Upper lobe of right lung (tissue), 1 donor: ENCODE measurements at places on chromosomes 11 and 22. TPM values are rescaled to one million over a fixed set of nuclear protein-coding genes. Genes with fewer than 3 reads are reported as not detected.
A peak's percentile ranks its signal among the peaks of the same experiment; 100 is the strongest.

DNA sequence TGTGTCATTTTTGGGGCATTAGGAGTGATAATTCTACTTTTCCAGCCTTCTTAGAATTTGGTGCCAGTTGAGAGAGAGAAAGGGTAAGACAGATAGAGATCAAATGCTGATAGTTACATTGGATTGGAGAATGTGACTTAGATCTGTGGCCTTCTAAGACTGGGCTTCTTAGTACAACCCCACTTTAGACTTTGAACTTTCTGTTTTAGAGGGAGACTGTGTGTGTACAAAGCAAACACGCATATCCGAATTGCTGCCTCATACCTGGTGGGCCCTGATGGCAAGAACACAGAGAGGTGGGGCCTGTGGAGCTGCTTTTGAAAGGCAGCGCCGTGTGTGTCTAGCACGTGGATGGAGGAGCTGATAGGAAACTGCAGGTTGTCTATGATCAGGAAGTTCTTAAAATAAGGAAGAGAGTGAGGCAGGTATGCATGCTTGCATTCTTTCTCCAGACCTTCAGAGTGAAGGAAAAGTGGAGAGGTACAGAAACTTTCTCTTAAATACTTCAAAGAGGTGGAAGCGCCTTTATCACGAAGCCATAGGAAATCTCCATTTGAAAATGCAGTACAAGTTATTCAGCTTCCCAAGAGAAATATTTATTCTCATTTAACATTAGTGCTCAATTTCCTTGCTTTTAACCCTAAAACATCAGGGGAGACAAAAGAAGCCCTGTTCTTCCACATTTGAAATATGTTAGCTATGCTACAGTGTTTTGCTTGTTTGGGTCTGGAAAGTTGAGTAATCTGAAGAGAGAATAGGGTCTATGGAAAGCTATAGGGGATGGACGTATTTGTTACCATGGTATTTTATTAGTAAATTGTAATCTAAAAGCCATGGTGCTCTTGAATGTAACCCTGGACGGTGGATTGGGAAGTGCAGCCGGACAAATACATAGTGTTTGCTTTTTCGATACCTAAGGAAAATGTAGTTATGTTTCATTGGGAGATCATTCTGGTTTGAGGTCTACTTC lies 13.7 kb downstream of the PDHX start:
- no peak for DNase-seq

- no peak for DNase-seq
Measured at GRCh38 chr11:65953471-65953870, 8.1 kb upstream of the SART1 start.

DNA sequence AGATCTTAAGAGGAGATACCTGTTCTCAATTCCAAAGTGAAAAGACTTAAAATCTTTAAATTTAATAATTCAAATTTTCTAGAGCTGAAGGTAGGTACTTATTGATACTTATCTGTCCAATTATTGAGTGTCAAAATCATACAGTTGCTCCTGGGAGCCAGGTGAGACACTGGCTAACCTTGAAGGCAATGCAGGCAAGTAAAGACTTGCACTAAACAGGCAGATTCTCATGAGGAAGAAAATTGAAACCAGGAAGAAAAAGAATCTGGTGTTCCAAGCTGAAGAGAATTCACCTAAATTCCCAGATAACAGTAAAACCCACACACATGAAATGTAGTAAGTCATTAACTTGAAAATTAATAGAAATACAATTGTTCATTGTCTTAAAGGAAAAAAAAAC lies 30.3 kb downstream of the VSIG10L2 start:
- no peak for DNase-seq

Gene SPDYC
- total RNA-seq = not detected

- DNase-seq = peak; percentile 76
Measured at GRCh38 chr11:66316849-66317251, at the start of gene CD248. Gene CD248, minus strand, starts transcription at chr11:66317044. Its CDS starts 17 bp downstream, at chr11:66317027.

Gene CALCA
- total RNA-seq = not detected

- DNase-seq = no peak
Measured at GRCh38 chr11:96088914-96089313, 165.0 kb upstream of the MTMR2 start.

DNA sequence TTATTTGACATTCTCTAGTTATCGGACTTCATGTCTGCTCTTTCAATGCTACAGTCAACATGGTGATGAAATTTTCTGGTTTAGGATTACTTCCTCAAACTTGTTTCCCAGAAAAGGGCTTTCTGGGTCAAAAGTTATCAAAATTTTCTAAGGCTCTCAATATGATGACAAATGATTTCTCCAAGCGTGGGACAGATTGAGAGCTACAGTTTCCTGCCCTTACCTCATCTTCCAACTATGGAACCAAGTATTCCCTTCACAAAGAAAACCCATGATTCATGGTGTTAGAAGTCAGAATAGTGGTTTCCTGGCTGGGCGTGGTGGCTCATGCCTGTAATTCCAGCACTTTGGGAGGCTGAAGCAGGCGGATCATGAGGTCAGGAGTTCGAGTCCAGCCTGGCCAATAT lies 17.8 kb downstream of the MYO18B start:
- DNase-seq = no peak

GRCh38 chr11:6297831-6298230 lies 22.5 kb downstream of the CAVIN3 start:
- no peak for DNase-seq

GRCh38 chr11:134731213-134731961 lies 319.3 kb upstream of the B3GAT1 start:
- no peak for DNase-seq

Gene HOATZ
- not detected for total RNA-seq

- no peak for DNase-seq
Measured at GRCh38 chr11:32931606-32932005, 39.0 kb downstream of the QSER1 start.

Gene IGSF9B
- total RNA-seq = 2.9 TPM

Gene DKK3
- 217 TPM for total RNA-seq

DNA sequence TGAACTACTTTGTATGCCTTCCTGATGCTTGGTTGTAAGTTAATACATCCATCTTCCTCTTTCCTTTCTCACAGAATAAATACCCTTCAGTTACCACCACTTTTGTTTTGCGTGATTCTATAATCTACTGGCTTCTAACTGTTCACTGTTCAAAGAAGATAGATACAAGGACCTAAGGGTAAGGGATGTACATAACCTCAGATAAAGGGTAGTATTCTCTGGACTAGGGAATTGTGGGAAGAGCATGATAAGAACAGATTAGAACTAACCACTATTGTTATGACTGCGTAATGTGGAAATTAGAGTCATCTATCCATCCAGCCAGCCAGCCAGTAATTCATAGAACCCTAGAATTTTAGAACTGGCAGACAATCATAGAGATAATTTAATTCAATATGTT lies 36.4 kb downstream of the MAP6 start:
- DNase-seq = no peak

DNA sequence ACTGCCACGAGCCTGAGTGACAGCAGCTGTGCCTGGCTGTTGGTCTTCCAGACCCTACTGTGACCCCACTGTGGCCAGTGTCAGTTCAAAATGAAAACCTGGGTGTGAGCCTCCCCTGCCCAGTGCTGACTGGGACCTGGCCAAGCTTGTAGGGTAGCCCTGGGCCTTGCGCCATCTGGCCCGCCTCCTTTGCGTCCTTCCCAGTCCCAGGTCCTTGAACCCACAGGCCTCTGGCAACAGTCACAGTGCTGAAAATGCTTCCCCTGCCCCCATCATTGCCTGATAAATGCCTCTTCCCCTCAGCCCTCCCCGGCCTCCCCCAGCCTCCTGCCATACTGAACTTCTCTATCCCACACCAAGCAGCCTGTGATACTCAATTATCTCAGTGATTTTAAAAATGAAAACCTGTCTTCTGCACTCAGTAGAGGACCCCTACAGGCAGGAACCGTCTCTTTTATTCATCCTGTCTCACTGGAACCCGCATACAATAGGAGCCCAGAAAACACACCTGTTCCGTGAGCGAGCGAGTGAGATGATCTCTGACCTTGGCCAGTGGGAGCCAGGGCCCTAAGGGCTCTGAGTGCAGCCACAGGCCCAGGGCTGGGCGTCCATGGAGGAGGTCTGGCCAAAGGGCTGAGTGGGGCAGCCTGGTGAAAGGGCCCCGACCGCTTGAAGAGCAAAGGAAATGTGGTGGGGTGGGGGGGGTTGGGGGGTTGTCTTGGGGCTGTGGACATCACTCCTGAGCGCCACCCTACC lies 49.7 kb upstream of the TTLL12 start:
- peak; percentile 88 for DNase-seq

GRCh38 chr11:64802370-64803157 lies 450 bp downstream of the MAP4K2 start:
- no peak for DNase-seq

- DNase-seq = no peak
Measured at GRCh38 chr22:19916941-19917340, 24.6 kb upstream of the COMT start.

GRCh38 chr11:14905104-14906033 lies 13.3 kb upstream of the CYP2R1 start:
- DNase-seq = peak; percentile 73

Gene OR2AG2
- 0.14 TPM for total RNA-seq

- no peak for DNase-seq
Measured at GRCh38 chr22:43228330-43228729, 41.4 kb upstream of the TTLL12 start.

Gene CHRDL2
- 1.6 TPM for total RNA-seq

- no peak for DNase-seq
Measured at GRCh38 chr11:6476571-6476970, 2.8 kb upstream of the TRIM3 start.

- DNase-seq = no peak
Measured at GRCh38 chr11:5351208-5351607, at the start of gene OR51B6. Gene OR51B6, plus strand, starts transcription at chr11:5351508. Its CDS starts 0 bp downstream, at chr11:5351508.

GRCh38 chr11:126800009-126800408 lies 200.6 kb downstream of the KIRREL3 start:
- DNase-seq = no peak

Gene FADD
- total RNA-seq = 21.3 TPM

DNA sequence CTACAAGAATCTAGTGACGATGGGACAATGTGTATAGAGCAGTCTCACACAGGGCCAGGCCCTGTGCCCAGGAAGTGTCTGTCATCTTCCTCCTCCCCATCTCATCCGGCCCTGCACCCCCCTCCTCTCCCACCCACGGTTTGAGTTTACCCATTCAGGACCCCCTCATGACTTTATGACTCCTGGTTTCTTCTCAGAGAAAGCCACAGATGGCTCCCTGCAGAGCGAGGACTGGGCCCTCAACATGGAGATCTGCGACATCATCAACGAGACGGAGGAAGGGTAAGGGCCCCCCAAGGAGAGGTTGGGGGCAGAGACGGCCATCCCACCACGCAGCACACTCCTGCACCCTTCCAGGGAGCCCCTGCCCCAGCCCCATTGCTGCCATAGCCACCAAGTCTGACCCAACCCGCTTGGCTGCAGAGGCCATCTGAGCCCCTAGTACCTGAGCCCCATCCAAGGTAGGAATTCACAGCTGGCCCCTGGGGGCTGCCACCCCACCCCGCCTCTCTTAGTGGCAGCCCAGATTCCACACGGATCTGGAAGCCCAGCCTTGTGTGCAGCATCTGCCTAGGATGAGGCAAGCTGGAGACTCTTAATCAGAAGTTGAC lies 18.1 kb downstream of the TOM1 start:
- DNase-seq = peak; percentile 40

Gene KRTAP5-1
- not detected for total RNA-seq

Gene CLCF1
- total RNA-seq = 4.0 TPM

GRCh38 chr11:8765294-8765693 lies 82.7 kb downstream of the RPL27A start:
- DNase-seq = no peak

Gene KRTAP5-8
- not detected for total RNA-seq

DNA sequence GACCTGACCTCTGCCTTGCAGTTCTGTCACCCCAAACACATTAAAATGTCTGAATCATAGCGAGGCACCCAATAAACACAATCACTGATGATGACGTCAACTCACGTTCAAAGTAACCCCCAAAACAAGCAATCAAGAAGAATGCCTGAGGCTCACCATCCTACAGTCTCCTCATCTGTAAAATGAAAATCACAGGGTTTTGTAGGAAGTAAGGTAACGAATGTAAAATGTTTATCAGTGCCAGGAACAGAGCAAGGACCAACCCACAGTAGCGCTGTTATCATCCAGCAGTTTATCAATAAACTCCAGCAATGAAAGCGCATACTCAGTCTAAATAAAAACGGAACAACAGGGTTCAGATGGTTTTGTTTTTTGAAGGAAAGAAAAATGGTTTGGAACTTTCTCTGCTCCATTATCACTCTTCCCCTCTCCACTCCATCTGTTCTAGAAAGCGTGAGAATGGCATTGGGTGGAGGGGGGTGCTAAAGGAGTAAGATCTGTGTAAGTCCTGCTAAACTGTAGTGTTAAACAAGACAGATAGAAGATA lies 110.5 kb downstream of the MICAL3 start:
- DNase-seq = no peak
